ENCODE measurements at places on chromosomes 2 and 18.
A peak's percentile ranks its signal among the peaks of the same experiment; 100 is the strongest.

DNA sequence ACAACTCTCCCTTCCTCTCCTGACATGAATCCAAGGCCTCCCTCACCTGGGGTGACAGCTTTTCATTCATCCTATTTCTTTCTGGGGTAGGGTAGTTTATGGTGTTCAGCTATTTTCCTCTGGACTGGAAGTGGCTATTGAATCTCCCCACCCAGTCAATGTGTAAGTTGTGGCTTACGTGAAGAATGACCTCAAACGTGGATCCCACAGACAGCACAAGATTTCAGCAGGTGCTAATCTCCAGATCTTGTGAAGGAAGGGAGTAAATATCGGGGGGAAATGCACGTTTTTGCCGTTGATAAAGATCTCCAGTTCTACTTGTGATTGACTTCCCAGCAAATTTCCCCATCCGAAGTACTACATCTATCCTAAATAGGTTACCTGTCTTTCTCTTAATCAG, 71.4 kb upstream of the THOC1 start:
- no peak for DNase-seq

GRCh38 chr2:102677244-102678215, 58.2 kb downstream of the SLC9A2 start:
- DNase-seq: no peak

- no peak for DNase-seq
Observed at GRCh38 chr2:34851804-34852203, 1252.7 kb upstream of the FAM98A start.

DNA sequence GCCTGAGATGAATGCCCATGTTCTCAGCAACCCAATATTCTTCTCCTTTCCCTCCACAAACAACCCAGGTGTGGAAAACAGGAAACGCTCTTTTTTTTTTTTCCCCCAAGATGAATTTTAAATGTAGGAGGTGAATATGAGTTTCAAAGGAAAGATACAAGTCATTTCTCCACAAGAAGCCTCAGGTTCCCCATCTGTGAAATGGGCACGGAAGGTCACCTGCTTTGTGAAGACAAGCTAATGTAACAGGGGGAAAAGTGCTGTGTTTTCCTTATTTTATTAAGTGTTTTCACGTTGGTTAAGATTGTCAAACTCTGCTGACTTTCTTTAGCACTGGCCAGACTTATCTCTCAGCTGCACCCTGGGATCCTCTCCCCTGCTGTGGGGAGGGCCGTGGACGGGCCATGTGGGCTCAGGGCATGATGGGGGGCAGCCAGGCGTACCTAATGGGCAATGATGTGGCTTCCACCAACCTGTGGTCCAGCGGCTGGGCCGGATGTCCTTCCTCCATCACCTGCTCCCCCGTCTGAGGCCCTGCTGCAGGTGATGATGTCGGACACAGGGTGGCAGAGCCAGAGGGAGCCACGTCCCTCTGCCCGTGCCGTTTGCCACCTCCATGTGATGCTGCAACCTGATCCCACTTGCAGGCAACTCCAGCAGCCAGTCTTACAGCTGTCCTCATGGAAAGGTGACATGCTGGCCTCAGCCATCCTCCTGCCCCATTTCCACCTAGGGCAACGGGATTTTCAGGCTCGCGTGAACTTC, 130.0 kb upstream of the PXDN start:
- DNase-seq: no peak

- no peak for DNase-seq
Observed at GRCh38 chr2:46495231-46496030, 16.1 kb downstream of the TMEM247 start.

- no peak for DNase-seq
Observed at GRCh38 chr2:221822416-221822815, 250.3 kb upstream of the EPHA4 start.

DNA sequence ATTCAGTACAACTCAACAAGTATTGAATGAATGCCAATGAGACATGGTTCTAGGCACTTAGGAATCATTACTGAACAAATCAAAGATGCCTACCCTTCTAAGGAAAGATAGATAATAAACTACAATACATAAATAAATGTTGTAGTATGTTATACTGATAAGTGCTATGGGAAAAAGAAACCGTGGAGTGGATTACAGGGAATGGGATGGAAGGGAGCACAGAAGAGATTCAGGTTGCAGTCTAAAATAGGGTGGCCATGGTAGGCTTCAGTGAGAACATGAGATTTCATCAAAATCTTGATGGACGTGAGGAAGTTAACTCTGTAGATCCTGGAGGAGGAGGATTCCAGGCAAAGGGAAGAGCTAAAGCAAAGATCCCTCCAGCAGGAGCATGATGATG, 17.9 kb upstream of the CREB1 start:
- DNase-seq: no peak

DNA sequence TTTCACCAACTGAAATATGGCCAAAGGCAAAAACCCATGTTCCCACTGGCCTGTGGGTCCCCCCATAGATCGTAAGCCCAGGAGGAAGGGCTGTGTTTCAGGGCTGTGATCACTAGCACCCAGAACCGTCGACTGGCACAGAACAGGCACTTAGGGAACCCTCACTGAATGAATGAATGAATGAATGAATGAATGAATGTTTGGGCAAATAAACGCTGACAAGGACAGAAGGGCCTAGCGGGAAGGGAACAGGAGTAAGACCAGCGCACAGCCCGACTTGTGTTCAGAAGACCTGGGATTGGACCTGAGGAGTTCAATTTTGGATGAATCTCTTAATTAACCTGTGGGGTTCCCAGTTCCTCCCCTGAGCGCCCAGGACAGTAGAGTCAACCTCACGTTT, 76.2 kb downstream of the TPO start:
- no peak for DNase-seq

DNA sequence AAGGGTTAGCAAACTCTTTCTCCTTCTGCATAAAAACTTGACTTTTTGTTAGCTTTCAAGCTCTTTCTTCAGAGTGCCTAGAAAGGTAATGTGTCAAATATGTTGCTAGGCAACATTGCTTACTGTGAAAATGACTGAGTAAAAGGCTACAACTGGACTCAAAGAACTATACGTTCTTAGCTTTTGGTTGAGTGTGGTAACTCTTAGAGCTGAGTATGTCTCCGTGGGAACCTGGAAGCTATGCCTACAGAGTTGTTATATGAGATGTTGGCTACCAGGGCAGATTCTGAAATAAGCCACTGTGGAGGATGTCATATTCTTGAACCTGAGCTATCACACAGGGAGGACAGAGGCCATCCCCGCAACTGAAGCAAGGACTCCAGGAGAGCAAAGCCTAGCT, 105.5 kb downstream of the ARL6IP6 start:
- no peak for DNase-seq

- peak; percentile 44 for DNase-seq
Observed at GRCh38 chr2:158753641-158754611, 41.2 kb upstream of the DAPL1 start.

GRCh38 chr2:74186038-74186437, 7.4 kb upstream of the MOB1A start:
- peak; percentile 76 for DNase-seq

DNA sequence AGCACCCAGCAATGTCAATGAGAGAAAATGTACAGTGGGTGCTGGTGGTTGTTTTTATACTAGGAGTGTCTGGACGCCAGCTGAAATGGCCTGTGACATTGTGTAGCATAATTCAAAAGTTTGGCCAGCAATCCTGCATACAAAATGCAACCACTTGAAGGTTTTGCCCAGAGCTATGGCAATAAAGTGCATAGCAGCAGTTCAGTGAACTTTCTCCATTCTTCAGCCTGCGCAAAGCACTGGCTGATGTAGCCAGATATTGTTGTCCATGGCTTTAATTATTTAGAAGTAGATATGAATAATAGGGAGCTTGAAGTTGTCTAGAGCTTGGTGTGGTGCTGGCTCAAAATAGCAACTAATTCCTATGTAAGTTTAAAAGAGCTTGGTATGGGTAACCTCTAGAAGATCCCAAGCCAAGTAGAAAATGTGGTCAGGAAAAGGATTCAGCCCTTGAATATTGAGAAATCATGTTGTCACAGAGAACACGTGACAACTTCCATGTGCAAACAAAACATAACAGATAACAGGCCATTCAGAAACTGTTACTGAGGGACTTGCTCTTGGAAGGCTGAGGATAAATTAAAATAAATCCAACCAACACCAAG, 33.3 kb upstream of the PGAP1 start:
- DNase-seq: no peak

- DNase-seq: no peak
Observed at GRCh38 chr18:36078751-36079529, 11.6 kb upstream of the RPRD1A start.

- no peak for DNase-seq
Observed at GRCh38 chr2:66789741-66790140, 354.8 kb downstream of the MEIS1 start.

DNA sequence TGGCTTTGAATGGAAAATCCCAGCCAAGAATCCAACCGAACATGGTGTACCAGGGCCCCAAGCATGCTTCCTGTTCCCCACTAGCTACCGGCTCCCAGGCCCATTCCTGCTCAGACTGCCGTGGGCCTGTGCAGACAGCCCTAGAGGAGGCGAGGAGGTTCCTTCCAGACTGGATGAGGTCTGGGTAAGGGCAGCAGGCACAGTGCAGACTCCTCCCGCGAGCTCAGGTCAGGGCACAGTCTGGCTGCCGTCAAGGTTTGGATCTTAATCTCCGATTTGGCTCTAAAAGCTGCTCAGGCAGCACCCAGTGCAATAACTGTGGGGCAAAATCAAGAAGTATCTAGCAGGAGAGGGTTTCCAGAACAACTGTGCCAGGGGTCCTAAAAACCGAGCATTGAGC, 19.3 kb upstream of the TTR start:
- DNase-seq: no peak

- no peak for DNase-seq
Observed at GRCh38 chr18:25798046-25798445, 292.4 kb downstream of the SS18 start.

DNA sequence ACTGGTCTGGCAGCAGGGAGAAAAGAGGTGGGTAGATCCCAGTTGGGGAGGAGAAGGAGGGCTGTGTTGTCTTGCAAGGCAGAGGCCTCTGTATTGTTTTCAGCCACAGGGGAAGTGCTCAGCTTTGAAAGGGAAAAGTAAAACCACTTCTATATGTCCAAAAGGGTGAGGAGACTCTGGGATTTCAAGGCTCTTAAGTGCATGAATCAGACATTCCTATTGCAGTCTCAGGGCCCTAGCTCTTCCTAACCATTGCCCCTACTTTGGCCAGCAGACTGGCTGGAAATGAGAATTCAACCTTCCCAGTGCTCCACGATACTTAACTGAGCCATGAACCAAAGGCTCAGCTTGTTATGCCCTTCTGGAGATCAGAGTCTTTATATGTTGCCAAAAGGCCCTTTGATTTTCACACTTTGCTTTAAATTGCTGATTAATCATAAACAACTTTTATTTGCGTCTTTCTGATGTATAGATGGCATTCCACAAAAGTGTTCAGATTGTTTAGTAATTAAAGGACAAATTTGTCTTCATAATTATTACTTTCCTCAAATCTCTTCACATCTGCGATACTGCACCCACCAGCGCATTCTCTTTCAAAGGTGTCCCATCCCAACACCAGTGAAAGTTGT, 313.8 kb upstream of the MMADHC start:
- DNase-seq: no peak

DNA sequence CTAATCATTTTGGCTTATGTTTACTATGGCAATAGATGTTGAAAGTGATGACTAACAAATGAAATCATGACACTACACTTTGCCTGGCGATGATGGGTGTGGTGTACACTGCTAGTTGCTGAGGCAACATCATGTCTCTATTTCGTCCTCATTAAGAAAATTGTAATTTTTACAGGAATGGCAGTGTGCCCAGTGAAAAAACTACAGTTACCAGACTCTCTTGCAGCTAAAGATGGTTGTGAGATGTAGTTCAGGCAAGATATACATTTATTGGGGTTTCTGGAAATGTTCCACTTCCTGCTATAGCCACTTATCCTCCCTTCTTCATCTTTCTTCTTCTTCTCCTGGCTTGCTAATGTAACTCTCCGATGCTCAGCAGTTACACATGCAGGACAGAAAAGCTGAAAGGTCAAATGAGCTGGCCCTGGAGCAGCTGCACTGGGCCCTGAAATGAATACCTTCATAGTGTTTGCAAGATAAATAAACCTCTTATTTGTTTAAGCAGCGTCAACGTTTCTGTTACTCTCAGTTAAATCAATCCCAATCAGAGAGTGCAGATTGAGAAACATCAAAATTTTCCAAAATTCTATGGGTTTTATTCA, 46.0 kb downstream of the SOCS6 start:
- DNase-seq: no peak

GRCh38 chr18:22439447-22439846, 21.7 kb upstream of the CTAGE1 start:
- DNase-seq: no peak

GRCh38 chr2:36427790-36428243, 72.2 kb downstream of the CRIM1 start:
- DNase-seq: no peak

DNA sequence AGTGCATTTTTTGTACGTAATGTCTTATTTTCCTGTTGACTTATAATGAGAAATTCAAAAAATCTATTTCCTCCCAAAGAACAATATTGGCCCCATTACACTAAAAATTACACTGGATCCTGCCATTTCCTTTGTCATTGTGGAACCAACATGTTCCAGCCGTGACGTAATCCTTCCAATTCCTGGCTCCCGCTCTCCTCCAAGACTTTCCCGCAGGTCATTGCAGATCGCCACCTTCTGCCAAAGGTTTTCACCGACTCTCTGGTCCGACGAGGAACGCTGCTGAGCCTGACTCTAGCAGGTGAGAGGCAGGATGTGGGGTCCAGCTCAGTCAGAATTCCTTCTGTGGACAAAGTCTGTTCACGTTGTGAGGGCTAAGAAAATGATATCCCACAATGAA, 38.0 kb downstream of the PTGR3 start:
- DNase-seq: no peak

- no peak for DNase-seq
Observed at GRCh38 chr2:121093692-121094091, 191.3 kb downstream of the TFCP2L1 start.

DNA sequence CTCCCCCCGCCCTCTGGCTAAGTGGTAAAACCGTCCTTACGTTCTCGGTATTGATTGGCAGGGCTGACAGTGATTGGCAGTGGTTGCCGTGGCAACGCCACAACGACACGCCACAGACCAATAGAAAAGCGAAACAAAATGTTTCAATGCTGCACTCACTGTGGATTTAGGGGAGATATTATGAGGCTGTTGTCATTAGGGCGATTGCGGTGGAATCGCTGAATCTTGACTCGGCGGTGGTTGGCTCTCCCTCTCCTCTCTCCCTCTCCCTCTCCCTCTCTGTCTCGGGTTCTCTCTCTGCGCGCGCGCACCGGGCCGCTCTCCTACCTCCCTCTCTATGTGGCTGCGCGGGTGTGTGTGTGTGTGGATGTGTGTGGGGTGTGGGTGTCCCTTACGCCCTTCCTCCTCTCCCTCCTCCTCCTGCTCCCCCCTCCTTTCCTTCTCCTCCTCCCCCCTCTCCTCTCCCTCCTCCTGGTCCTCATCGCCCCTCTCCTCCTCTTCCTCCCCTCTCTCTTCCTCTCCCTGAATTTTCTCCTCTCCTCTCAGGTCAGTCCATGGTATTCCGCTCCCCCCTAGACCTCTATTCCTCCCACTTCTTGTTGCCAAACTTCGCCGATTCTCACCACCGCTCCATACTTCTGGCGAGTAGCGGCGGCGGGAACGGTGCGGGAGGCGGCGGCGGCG, at the start of gene SIX3:
Gene SIX3 (plus strand): TSS at position 152 of the 684 bp plus-strand sequence. CDS start 403 bp downstream, at position 555.
- DNase-seq: peak; percentile 74

- no peak for DNase-seq
Observed at GRCh38 chr18:6731222-6731596, 1.7 kb downstream of the ARHGAP28 start.
